ENCODE measurements at places on chromosomes 5 and 9.

- DNase-seq, result no peak
Measured at GRCh38 chr9:35488566-35489312, 1.2 kb upstream of the RUSC2 start.

GRCh38 chr9:73371801-73372200 is 220.1 kb downstream of the ANXA1 start:
- no peak for DNase-seq

DNA sequence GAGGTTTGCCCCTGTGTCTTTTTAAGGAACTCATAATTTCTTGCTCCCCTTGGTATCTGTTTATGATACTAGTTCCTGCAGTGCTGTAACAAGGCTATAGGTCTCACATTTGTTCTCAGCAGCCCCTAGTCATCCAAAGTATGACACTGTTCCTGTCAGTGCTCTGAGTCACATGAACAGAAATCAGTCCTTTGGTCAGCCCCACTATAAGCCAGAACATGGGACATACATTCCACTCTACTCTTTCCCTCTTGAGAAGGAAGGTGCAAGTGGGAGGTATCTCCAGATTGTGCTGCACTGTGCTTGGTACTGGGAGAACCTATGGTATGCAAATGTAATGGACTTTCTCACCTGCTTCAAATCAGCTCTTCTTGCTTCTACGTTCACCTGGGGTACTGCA is 87.0 kb downstream of the IARS1 start:
- no peak for DNase-seq

DNA sequence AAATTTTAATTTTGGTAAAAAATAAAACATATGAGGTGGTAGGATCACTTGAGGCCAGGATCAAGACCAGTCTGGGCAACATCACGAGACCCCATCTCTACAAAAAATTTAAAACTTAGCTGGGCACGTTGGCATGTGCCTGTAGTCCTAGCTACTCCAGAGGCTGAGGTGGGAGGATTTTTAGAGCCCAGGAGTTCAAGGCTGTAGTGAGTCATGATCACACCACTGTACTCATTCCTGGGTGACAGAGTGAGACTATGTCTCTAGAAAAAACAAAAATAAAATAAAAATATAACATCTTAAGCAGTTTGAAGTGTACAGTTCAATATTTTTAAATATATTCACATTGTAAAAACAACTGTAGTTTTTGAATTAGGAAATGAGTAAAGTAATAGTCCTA is 108.3 kb downstream of the SMIM15 start:
- no peak for DNase-seq

DNA sequence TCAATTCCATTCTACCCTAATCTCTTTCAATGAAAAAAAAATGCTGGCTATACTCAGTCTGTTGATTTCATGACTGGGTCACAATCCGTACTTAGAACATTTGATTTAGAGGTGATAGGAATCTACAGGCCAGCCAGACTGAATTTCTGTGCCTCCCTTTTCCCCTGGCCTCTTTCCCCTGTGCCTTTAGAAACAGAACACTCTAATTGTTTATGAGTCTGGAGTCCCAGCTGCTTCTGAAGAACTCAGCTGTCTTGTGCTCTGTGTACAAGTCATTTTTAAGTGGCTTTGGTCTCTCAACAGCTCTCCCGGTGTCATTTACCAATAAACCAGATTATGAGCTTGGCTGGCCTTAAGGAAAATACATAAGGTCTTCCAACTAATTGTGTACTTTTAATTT is 94.1 kb upstream of the ITGA2 start:
- DNase-seq, result no peak

DNA sequence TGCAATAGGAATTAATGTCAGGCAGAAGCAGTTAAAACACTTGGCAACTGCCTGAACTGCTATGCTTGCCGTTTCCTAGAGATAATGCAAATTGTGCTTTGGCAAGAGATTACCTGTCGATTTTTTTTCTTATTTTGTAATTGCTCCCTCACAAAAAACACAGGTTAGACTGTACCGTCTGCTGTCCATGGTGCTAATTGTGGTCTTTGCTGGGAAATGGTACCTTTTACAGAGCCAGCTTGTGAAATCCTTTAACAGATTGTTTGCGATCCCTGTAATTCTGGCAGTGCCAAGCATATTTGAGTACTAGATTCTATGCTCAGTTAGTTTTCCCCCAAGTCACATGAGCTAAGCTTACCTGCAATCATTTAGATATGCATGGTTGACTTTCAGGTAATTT is 2125.8 kb upstream of the WWC1 start:
- DNase-seq, result no peak

DNA sequence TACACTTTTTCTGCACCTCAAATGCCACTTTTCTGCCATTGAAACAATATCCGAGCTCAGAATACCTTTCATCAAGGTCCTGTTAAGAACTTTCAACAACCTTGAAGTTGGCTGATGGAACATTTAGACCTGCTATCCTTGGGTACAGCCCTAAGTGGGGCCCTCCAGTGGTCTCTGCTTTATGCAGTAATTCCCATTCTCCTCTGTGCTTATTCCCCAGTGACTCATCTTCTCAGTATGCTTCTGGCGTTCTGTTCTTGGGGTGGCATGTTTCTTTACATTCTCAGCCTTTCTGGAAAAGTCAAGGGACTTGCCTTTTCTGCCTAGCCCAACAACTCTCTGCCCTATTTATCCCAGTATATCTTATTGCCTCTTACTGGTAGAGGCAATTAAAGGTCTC is 7.1 kb downstream of the ANP32B start:
- DNase-seq, result no peak

GRCh38 chr5:135604056-135604455 is 25.3 kb upstream of the CXCL14 start:
- DNase-seq, result no peak

- DNase-seq, result no peak
Measured at GRCh38 chr5:179139111-179139935, 79.2 kb downstream of the ZNF354C start.

DNA sequence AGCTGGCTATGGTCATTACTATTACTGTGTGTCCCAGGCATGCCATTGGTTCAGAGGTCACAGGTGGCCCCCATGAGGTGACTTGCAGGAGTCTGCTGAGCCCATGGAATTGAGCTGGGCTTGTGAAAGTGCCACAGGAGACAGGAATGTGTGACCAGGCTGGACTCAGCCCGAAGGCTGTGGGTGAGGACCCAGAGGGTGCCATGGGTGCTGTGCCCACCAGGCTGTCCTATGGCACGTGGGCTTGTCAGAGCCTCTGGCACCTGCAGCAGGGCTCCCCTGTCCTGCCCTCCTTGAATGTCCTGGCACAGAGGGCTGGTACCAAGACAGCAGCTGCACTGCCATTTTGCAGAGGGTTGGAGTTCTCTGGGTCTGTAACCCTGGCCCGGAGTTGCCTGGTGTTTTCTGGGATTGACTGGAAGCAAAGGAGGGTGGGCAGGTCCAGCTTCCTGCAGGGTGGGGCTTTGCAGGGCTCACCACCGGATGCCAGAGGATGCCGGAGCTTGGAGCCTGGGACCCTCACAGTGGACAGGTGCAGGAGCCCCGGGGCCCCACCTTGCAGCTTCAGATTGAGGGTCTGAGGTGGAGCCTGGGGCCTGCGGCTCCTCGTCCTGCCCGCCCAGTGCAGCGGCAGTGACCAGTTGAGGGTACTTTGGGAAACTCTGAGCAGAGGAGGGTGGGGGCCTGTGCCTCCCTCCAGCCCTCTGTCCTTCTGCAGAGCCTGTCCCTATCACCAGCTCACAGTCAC is 14.2 kb downstream of the COL5A1 start:
- no peak for DNase-seq

GRCh38 chr5:160699301-160699700 is 152.7 kb downstream of the ATP10B start:
- DNase-seq, result no peak

- DNase-seq, result no peak
Measured at GRCh38 chr5:16727755-16728325, 111.0 kb upstream of the RETREG1 start.

All from psoas muscle (tissue), 8 donors.